Head of caudate nucleus (tissue), 42 donors: ENCODE measurements at places on chromosomes 13 and 19.
A peak's percentile ranks its signal among the peaks of the same experiment; 100 is the strongest.

DNA sequence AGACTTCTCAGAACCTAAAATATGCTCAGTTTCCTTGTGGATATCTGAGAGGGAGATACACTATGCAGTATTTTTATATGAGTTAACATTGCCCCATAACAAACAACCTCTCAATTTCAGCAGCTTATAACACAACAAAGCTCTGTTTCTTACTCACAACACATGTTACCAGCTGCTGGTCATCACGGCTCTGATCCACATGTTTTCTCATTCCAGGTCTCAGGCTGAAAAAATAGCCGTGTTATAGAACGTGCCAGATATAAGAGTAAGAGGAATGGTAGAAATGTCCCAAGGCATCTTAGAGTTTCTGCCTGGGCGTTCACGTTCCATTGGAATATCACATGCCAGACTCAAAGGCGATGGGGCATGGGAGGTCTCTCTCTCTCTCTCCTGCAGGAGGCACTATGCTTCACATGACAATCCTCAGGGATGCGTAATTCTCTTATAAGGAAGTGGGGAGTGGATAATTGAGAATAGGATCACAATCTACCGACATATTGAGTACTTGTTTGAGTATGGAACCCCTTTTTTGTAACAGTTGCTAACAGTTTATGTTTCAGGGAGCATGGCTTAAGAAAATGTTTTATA lies 246.6 kb downstream of the NHLRC3 start:
- DNase-seq: no peak

DNA sequence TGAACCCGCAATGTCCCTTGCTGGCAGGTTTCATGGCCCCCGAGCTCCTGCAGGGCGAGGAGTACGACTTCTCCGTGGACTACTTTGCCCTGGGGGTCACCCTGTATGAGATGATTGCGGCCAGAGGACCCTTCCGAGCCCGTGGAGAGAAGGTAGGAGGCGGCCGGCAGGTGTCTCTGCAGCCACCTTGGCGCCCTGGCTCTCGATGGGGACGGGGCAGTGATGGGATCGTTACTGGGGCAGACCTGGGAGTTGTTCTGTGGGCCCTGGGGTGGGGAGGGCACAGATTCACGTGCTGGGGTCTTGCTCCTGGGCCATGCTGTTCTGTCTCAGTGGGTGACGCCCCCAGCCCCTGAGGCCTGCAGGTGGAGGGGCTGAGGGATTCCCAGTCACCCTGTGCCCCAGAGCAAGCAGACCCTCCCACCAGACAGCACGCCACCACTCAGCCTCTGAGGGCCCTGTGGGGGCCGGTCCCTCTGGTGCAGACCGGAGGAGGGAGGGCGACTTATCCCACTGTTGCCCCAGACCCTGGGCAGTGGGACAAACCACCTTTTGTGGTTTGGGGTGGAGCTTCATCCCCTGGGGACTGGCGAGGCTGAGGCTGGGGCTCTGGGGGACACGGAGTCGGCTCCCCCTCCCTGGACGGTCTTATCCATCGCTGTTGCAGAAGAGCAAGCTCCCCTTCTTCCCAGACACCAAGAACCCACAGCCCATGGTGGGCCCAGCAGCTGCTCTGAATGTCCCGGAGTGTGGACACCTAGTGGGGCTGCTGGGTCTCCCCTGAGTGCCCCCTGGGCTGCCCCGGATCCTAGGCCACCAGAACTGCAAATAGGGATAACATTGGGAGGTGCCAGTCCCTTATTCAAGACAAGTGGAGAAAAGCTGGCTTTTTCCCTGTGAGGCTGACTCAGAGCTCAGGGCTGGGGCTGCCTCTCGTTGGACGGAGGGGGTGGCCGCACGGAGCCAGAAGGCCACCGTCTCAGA lies 27.5 kb upstream of the TMEM255B start:
- no peak for DNase-seq

DNA sequence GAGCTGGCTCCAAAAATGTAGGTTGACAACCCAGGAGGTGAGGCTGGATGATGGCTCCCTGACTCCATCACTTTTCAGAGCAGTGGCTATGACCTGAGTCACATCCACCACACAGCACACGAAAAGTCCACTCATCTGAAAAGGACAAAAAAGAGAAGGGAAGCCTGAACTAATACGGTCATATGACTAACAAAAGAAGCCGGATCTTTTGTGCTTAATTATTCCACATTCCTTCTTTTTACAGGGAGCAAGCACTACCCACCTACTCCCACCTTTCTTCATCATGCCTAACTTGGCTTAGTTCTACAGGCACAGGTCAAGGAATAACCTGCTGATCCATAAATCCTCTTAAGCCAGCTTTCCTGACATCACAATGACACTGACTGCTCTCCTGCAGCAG lies 601.3 kb upstream of the MIR17HG start:
- DNase-seq: no peak

DNA sequence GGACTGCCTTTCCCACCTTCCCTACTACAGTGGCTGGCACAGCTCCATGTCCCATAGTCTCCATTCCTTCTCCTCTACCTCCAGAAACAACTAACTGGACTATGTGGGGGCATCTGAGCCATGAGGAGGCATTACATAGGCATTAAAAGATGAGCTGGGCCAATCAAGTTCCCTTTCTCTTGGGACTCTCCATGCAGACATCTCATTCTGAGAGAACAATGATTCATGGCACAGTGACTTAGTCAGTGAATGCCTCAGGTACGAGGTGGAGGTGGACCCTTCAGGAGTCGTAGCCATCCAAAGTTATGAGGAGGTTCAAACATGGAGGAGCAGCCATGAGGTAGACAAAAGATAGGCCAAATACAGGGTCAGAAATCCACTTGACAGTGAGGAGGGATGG lies 70.0 kb downstream of the GPC6 start:
- no peak for DNase-seq

- DNase-seq: peak; percentile 76
These were observed 10.0 kb downstream of the COL5A3 start for GRCh38 chr19:10000171-10000826.

GRCh38 chr13:42680748-42681147 lies 100.6 kb upstream of the FAM216B start:
- no peak for DNase-seq

- DNase-seq: no peak
These were observed 298.8 kb downstream of the LMO7 start for GRCh38 chr13:75934889-75935288.

- no peak for DNase-seq
These were observed 45.7 kb downstream of the ZC3H13 start for GRCh38 chr13:46006688-46007452.

- DNase-seq: no peak
These were observed 12.4 kb downstream of the TNFSF13B start for GRCh38 chr13:108281901-108282300.

DNA sequence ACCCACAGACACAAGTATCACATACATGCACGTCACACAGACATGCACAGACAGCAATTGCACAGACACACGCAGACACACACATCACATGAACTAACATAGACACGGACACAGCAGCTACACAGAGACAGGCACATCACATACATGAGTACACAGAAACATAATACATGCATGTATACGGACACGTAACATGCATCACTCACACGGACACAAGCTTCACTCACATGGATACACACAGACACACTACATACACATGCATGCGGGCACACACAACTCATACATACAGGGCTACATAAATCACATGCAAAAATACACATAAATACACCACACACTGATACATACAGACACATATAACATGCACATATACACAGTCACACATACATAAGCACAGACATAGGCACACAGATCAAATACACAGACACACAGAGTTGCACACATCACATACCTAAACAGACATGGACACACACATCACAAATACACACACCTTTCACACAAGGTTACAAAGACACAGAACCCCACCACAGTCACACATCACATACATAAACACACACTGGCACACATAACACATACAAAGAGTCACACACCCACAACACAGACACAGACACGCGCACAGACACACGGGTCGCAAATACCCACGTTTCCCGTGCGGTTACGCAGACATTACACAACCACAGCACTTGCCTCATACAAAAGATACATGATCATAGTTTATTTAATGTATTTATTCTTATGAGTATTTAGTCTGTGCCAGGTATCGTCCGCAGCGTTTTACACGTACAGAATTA lies 1.1 kb upstream of the LMTK3 start:
- no peak for DNase-seq

DNA sequence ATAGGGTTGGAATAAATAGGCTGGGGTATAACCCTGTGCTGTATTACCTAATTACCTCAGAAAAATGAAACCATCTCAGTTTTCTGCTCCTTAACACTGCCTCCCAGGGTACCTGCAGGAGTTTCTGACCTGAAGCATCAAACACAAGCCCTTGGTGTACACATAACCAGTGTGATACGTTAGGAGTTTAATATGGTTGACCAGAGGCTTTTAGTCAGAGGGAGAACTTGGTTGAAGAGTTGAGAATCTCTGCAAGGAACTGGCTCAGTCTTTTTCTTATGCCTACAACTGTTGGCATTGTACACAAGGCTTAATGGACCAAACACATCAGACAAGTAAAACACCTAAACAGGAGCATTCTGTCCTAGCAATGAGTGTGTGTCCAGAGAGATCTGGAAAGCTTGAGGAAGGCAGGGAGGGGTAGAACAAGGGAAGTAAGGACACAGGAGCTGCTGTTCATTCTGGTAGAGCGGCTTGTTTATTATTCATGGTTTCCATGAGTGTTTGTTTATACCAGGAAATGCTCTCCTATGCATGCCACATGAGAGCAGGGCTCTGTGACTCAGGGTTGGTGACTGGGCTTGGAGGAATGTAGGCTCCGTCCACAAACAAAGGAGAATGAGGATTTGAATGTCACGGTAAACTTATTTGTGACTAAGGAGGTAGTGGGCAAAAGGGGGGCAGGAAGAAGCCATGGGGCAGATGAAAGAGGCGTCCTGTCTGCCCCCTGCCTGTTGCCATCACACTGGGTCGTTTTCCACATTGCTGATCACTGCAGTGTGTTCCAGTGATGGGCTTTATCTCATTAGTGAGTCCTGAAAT lies 11.9 kb upstream of the SPATA13 start:
- no peak for DNase-seq

DNA sequence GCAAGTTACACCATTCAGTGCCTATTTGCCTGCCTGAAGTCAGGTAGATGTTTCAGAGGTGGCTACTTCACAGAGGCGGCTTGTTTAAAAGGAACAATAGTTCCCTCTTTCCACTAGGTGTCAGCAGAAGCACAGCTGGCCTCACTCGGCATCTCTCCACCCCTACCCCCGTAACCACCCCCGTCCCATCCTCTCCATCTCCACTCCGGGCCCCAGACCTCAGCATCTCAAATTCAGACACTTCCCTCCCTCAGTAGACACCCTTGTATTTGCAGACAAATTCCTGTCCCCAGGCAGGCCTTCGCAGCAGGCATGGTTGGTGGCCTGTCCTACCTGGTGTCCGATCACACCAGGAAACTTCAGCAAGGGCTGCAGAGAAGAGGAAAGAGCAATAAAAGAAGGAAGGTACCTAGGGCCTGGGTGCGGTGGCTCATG lies 9.1 kb upstream of the DPP9 start:
- DNase-seq: peak; percentile 71

GRCh38 chr19:40089462-40089861 lies 1.3 kb downstream of the ZNF780A start:
- no peak for DNase-seq

GRCh38 chr13:90393408-90393807 lies 954.1 kb upstream of the MIR17HG start:
- DNase-seq: no peak

DNA sequence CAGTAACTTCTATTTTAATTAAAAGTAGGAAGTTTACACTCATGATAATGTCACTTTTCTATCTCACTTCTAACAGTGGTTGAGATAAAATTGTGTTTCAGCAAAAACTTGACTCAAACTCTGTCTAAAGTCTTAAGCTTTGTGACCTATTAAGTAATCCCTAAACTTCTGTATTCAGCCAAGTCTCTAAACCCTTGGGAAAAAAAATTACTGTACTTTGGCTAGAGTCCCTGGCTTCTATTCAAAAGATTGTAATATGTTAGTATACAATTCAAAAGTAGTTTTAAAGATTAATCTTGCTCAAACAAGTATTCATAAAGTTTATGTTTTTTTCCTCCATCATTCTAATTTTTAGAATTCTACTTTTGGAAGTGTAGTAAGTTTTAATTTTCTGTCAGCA lies 1248.8 kb downstream of the UQCRFS1 start:
- no peak for DNase-seq

GRCh38 chr19:42635233-42635539 lies 40.5 kb upstream of the CEACAM8 start:
- no peak for DNase-seq

DNA sequence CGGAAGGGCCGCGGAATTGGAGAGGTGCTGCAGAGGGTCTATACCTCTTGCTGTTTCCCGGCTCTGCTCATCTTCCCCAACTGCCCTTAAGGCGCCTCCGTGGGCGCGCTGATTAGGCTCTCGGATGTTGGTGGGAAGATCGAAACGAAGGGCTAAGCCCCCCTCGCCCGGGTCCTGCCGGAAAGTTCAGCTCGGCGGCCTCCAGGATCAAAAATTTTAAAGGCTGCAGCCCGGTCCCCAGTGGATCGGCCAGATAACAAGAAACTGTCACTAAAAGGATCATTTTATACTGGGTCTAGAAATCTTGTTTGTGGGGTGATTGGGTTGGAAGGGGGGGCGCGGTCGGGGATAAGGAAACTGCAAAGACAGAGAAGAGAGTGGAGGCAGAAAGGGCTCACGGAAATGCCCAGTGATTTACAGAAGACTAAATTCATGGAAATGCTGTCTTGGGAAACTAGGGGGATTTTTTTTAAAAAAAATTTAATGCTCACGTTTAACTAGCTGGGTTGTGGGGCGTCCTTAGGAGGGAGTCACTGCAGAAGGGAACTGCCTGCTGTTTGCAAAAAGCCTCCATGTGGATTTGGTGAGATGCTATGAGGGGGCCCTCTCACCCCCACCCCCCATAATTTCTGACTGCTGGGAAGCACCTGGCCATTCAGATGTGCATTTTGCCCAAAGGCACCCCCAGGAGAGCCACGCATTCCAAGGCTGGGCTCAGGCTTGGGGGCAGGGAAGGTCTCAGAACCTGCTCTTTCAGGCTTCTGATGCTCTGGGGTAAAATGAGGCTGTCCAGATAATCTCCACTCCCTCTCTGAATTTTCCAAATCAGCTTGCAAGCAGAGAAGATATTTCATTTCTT lies 7.7 kb downstream of the CDX2 start:
- no peak for DNase-seq

- DNase-seq: no peak
These were observed 42.2 kb downstream of the BRD4 start for GRCh38 chr19:15290166-15290565.
